NCI-H1694 (cell line): ENCODE measurements at places on chromosomes 1 and 21.

DNA sequence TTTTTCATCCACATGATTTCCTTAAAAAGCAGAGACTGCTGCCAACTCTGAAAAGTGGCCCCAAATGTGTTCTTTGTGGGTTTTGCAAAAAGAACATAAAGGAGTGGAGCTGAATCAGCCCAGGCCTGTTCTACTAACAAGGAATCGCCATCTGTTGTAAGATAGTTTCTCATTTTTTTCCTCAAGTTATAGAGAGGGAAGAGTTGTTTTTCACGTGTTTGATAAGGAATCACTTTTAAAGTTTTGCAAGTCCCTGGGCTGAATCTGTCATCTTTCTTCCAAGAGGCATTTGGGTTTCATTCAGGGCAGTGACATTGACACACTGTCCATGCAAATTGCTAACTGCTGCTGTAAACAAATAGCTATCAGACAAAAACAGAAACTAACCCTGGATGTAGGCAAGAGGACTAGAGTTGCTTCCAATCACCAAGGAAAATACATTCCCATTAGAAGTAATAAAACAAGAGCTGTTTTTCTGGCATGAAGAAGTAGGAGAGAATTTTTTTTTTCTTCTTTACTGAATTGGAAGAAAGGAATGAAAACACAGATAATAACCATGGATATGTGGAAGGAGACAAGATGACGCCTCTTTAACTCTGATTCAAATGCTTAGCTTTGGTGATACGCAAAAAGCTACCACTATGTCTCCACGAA lies 58.8 kb upstream of the TBX15 start:
- DNase-seq: no peak

DNA sequence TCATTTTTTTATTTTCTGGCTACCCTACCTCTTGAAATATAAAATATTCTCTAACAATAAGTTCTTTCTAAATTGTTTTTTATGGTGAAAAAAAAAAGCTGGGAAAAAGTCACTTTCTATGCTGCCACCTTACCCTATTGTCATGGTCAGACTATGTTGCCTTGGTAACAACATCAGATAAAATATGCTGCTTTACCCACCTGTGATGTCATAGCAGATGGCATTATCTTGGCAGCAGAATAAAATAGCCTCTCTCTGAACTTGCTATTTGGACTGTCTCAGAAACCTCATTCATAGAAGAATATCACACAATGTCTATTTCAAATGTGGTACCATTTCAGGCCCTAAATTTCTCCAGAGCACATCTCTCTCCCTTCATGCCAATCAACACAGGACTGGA lies 69.6 kb upstream of the SGIP1 start:
- DNase-seq: no peak

GRCh38 chr1:82695443-82695842 lies 894.7 kb downstream of the ADGRL2 start:
- DNase-seq: no peak

GRCh38 chr1:40204856-40205255 lies 42.9 kb upstream of the TMCO2 start:
- DNase-seq: no peak

DNA sequence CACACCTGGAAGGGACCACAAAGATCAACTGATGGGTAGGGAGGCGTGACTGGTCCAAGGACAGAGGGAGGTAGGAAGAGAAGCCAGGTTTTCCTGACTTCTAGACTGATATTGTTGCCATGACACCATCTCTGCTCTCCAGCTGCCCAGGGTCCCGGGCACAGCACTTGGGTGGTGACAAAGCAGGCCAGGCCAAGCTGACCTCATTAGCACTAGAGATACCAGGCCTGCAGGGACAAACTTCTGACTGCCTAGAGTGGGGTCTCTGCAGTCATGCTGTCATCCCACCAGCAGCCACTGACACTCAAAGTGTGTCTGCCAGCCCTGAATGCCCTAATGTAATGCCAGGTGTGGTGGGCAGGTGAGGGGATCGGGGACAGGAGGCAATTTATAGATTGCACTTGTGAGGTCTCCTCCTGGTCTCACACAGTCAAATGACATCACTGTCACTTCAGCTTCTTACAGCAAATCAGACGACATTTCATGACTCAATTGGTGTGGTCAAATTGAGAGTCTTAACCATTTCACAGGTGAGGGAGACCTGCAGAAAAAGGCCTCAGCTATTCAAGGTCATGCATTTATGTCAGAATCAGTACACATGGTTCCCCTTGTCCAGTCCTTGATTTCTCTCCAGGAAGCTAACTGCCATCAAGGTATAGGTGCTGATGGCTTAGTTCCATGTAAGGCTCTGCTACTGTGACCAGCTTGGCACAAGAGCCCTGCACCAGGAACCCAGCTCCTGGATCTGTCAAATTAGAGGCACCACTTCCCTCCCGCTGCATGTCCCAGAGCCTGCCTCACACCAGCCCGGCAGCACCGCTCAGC lies 2.7 kb downstream of the SLC9A1 start:
- no peak for DNase-seq

- no peak for DNase-seq
Measured at GRCh38 chr1:50531027-50531426, 107.8 kb upstream of the DMRTA2 start.

- DNase-seq: no peak
Measured at GRCh38 chr1:100835866-100836842, 58.5 kb downstream of the EXTL2 start.

- no peak for DNase-seq
Measured at GRCh38 chr1:181551249-181551648, 67.9 kb downstream of the CACNA1E start.

GRCh38 chr1:76302711-76303339 lies 228.3 kb downstream of the ST6GALNAC3 start:
- DNase-seq: no peak

DNA sequence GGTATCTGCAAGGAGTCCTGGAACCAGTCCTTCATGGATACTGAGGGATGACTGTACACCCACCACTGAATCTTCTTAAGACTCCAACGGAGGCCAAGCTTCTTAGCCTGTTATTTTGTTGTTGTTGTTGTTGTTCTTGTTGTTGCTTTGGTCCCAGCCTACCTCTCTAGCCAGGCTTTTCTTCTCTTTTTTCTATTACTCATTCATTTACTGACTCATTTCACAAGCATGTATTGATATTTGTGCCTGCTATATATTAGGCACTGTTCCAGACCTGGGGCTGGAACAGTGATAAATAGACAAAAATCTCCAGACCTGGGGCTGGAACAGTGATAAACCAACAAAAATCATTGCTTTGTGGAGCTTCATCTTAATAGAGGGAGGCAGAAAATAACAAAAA lies 20.4 kb downstream of the CENPF start:
- no peak for DNase-seq

DNA sequence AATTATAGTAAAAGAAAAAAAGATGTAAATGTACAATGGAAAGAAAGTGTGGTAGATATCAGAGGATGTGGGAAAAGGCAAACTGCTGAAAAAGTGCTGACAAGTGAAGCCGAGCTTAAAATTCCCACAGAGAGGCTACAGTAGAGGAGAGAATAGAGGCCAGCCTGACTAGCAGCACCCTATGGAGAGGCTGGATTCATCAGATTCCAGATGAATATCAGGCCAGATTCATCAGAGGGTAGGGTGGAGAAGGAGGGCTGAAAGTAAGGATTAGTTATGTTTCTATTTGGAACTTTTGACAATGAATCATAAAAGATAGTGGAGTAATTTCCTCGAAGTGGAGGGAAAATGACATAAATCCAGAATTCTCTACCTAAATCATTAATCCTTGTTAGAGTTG lies 60.4 kb upstream of the NEK7 start:
- DNase-seq: no peak

DNA sequence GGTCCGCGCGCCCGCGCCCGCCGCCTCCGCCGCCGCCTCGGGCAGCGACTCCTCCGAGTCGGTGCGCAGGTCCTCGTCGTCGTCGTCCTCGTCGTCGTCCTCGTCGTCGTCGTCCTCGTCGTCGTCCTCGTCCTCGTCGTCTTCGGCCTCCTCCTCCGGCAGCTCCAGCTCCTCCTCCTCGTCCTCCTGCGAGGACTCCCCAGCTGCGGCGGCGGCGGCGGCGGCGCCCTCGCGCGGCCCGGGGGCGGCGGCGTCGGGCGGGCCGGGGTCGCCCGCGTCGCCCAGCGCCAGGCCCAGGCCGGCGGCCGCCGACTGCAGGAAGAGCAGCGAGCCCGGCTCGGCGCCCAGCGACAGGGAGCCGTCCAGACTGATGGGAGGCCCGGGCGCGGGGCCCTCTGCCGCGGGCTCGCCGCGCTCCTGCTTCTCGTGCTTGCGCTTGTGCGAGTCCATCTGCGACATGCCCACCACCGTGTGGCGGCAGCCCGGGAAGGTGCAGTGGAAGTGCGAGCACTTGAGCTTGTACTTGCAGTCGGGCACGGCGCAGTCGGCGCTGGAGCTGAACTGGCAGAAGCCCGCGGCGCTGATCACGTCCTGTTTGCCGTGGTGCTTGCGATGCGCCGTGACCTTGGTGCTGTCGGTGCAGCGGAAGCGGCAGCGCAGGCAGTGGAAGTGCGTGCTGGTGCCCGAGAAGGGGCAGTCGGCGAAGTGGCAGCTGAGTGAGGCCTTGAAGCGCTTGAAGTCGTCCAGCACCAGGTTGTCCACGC lies 157.3 kb downstream of the CASZ1 start:
- no peak for DNase-seq

- DNase-seq: no peak
Measured at GRCh38 chr1:232704694-232705680, 75.1 kb upstream of the SIPA1L2 start.

DNA sequence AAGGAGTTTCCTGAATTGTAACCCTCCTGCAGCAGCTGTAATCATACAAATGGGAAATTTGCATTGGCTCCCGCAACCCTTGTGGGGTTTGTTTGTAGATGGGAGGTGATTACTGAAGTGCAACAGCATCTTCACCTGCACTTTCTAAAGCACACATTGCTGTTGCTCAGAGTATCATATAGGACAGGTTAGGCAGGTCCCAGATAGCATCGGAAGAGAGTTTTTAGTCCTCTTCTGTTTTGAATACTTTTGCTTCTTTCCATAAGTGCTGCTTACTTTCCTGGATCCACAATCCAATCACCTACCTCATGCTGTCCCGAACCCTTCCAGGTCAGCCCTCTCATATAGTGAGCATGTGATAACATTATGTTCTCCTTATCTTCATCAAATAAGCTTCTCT lies 300.4 kb downstream of the PTPRC start:
- DNase-seq: no peak
